SJSA1 (cell line): ENCODE measurements at places on chromosomes 7 and 10. TPM values are rescaled to one million over a fixed set of nuclear protein-coding genes. Genes with fewer than 3 reads are reported as not detected.

DNA sequence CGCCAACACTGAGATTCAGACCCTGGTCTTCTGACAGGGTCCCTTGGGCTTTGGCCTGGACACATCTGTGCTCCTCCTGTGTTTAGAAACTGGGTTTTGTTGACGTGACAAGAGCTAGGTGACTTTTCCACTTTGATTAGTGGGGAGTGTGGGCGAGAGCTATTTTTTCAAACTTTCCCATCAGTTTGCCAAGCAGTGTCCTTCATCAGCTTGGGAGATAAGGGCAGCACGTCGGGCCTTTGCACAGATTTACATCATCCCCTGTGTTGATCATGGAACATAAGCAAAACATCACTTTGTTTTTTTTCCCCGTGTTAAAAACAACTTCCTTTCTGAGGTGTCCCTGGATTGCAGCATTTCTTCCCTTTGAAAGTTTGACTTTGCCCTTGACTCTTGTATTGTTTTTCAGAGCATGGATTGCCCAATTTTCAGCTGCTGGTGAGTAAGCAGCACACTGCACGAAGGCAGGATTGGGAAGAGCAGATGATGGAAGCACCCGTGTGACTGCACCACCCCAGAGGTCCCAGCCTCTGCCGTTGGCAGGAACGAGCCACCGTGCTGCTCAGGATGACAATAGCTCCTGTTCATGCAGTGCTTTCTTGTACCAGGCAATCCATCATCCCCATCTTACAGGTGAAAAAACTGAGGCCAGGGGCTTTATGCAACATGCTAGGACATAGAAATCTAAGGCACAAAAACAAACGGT is 6.4 kb upstream of the IGFBP1 start:
- no peak for DNase-seq

DNA sequence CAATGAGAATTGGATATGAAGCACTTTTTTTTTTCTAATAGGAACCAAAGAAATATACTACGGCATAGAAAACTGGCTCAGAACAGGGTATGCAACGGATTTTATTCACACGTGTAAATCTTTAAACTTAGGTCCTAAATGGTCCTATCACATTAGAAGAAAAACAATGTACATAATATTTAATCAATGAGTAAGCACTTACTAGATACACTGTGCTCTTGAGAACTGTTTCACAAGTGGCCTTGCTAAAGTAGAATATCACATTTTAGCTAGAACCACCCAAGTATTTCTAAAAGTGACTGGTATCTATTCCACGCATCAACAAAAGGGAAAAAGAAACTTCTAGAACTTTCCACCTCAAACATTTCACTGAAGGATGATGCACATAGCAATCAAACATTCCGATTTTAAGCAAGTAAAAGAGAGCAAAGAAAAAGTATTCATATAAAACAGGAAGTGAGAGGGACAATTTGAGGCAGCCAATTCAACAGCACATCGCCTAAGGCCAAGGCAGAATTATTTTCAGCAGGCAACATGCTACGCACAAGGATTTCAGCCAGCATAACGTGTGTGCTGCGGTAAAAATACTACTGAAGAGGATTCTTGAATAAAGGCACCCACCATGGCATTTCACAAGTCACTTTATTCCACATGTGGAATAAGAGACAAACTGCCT is 55.8 kb downstream of the PARD3 start:
- no peak for DNase-seq

DNA sequence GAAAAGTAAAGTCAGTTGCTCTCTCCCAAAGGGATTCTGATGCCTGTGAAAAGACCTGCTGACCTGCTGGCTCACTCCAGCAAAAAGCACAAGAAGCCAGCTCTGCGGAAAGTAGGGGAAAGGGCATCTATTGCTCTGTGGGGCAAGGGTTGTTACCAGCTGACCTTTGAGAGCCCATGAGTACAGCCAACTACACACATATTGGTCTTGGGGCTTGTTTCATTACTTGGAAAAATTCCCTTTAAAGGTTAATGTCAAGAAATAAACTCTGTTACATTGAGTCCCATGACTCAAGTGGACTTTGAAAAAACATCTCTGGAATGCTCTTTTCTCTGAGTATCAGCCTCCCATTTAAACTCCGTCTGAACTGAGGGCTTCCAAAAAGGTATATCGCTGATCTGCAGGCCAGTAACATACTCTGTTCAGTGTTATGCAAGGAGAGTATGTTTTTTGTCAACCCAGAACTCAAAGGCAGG is 53.2 kb downstream of the PANK1 start:
- DNase-seq: no peak

DNA sequence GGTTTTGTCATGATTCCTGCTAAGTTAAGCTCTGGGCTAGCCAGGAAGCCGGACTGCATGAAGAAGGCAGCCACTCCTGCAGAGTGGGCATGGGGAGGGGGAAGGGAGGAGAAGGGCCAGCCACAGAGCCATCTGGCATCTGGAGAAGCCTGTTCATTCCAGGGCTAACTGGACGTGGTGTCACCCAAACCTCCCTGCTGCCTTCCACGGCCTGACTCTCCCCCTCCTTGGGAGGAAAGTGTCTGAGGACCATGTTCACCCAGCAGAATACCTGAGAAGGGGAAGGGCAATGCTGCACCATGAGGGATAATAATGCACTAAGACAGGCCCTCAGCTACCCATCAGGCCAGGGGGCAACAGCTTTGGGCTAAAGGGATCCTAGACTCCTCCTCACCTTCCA is 15.4 kb downstream of the AQP1 start:
- DNase-seq: no peak

DNA sequence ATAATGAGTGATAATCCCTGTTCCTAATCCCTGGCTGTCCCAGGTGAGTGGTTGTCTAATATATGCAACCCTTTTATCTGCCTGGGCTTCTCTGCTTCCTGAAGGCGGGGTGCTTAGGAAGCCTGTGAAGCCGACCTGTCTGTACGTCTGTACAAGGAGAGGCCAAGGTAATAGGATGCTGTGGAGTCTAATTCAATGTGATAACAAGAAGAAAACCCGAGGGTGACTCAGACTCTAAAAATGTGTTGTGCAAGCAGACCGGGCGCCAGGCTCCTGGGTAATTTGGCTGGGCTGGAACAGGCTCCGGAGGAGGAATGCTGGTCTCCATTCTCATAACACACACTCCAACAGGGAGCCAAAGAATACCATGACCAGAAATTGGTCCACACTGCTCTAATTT is 43.6 kb downstream of the THNSL1 start:
- peak; percentile 91 for DNase-seq

DNA sequence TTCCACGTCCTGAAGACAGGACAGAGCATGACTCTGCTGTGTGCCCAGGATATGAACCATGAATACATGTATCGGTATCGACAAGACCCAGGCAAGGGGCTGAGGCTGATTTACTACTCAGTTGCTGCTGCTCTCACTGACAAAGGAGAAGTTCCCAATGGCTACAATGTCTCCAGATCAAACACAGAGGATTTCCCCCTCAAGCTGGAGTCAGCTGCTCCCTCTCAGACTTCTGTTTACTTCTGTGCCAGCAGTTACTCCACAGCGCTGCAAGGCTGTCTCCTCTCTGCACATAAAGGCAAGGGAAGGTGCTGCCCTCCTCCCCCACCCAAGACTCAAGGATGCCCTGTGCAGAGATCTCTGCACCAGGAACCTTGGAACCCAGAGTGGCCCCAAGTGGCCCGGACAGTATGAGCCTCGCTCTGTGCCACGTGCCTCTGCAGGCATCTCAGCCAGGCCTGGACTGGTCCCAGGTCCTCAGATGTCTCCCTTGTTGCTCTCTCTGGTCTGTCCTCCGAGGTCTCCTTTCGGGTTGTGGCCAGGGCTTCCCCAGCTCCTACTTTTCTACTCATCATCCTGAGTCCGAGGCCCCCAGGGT is 230.3 kb upstream of the PRSS58 start:
- no peak for DNase-seq

GRCh38 chr10:102673819-102674511 is 29.7 kb downstream of the TRIM8 start:
- peak; percentile 42 for DNase-seq

DNA sequence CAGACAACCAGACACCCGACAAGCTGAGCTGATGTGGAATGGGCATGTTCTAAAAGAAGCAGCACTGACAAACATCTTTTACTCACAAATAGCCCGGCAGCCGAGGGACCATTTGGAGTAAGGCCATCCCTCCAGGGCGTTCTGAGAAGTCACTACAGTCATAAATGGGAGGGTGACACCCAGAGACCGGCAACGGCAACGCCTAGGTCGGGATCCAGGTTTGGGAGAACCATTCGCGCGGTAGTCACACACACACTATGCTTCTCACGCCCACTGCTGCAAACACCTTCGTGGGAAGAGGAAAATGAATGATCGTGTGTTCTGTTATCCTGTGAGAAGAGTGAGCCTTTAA is 9.8 kb downstream of the TNS3 start:
- DNase-seq: no peak

- DNase-seq: no peak
Measured at GRCh38 chr10:61052469-61053205, 108.7 kb upstream of the RHOBTB1 start.

- DNase-seq: peak; percentile 47
Measured at GRCh38 chr7:6160191-6160623, 112.2 kb downstream of the CYTH3 start.

DNA sequence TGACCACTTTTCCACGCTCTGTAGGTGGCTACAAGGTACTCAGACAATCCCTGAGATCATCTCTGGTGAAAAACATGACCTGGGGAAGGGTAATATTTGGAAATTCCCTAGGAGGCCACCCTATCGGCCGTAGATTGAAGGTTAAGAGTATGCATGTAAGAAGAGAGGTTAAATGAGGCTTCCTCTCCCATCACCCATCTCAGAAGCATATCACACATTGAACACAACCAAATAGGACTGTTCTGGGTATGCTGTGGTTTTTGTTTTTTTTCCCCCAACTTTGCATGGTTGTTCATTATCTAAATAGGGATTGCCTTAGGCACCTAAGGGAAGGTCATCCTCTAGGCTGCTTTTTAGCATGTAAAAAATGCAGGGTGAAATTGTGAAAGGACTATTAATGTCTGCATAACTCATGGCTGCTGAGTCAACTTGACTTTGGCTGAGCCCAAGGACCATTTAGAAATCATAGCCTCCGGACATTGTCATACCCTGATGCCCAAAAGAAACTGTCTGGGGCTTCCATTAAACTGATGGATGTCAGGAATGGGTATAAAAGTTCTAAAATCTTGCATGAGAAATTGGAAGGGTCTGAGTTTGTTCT is 24.7 kb upstream of the ST8SIA6 start:
- DNase-seq: no peak

DNA sequence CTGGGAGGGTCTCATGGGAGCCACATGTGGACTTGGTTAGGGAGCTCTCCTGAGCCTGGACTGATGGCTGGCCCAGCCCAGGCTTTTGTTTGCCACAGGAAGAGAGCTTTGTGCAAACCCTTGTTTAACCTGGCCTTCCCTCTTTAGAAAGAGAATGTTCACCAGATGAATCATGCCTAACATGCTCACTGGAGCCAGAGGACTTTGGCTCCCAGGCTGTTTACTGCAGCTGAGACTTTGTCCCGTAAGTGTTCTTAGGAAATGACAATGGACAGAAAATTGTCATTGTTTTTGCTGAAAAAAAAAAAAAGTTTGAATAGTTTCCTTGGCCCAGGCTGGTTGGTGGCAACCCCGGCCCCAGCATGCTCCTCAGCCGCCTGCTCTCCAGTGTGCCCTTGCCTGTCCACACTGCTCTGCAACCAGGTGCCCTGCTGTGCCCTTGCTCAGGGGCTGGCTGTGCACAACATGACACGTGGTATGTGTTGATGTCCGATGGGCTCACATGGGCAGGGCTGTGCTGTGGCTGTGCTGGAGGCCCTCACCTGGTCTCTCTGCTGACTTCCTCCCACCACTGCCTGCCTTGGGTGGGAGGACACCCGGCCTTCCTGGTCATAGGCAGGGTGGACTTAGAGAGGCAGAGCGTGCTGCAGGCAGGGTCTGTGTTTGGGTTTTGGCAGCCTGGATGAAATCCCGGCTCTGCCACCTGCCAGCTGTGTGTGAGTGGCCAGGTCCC is 215.3 kb upstream of the ZNF32 start:
- peak; percentile 81 for DNase-seq

DNA sequence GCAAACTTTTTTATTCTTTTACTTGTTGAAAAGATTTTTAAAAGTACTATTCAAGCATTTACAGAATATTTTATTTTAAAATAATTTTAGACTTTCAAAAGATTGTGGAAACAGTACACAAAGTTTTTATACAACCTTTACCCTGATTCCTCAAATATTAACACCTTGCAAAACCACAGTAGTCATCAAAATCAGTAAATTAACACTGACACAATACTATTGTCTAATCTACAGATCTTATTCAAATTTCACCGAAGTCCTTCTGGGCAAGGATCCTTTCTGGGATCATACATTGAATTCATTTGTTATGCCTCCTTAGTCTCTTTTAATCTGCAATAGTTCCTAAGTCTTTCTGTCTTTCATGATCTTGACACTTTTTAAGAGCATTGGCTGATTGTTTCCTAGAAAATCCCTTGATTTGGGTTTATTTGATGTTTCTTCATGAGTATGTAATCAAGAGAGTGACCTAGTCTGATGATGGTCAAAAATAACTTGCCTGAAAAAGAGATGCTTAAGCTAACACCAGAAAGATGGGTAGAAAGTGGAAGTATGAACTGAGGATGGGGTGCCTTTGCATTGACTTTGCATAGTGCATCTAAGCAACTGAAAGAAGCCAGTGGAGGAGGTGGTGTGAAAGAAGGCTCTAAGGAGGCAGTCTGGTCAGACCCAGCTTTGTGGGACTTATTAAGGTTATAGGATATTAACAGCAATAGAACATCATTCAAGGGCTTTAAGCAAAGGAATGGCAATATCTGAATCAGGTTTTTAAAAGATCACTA is 9.7 kb downstream of the STAMBPL1 start:
- no peak for DNase-seq

- no peak for DNase-seq
Measured at GRCh38 chr7:94336009-94336408, 58.7 kb upstream of the COL1A2 start.

DNA sequence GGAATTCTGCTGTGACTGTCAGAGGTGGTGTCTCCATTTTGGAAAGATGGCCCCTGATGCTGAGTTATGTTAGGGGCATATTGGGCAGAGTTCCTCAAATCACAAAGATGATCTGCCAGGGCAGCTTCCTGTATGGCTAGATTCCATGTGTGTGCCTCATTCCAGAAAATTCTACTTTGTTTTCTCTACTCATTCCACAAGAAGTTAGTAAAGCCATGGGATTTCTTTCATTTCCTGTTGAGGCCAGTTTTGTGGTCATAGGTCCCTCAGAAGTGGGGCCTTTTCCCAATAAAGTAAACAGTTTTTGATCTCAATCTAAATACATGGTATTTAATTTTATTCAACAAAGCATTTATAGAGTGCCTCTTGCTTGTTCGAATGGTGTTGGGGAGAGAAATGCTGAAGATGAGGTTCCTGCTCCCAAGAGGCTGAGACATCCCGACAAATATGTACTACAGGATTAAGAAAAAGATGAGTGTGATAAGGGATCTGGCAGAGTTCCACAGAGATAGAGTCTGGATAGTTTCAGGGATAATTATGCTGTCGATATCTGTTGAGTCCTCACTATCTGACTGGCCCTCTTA is 33.0 kb downstream of the MINDY4 start:
- DNase-seq: no peak

Gene PVRIG
- 1.7 TPM in 1 of 2 replicates, not detected in the other for total RNA-seq

Gene MACROH2A2
- total RNA-seq: 42.5 and 45.5 TPM in 2 replicates

Gene SPDYE16
- not detected in 2 replicates for total RNA-seq

Gene FAM221A
- 2.3 and 7.2 TPM in 2 replicates for total RNA-seq

Gene HIPK2
- total RNA-seq: 6.8 and 10.9 TPM in 2 replicates

Gene CLRN3
- total RNA-seq: not detected in 2 replicates

Gene TRIL
- 0.05 TPM in 1 of 2 replicates, not detected in the other for total RNA-seq

Gene FKBP9
- total RNA-seq: 207 and 234 TPM in 2 replicates

Gene LGI1
- 0.21 TPM in 1 of 2 replicates, not detected in the other for total RNA-seq

Gene BEND7
- 3.1 and 6.8 TPM in 2 replicates for total RNA-seq

Gene AKR1C8
- 0.16 TPM in 1 of 2 replicates, not detected in the other for total RNA-seq

Gene SPDYE8
- total RNA-seq: 0.24 TPM in 1 of 2 replicates, not detected in the other

Gene SYCE1
- total RNA-seq: not detected in 2 replicates
